ENCODE measurements at places on chromosomes 6 and 20. TPM values are rescaled to one million over a fixed set of nuclear protein-coding genes. Genes with fewer than 3 reads are reported as not detected.

Gene ARMH2
- total RNA-seq = 0.68 TPM

Gene HCRTR2
- total RNA-seq = not detected

Gene PYGB
- total RNA-seq = 57.5 TPM

Gene SIRPD
- total RNA-seq = 1.5 TPM

Gene SEL1L2
- total RNA-seq = not detected

Gene SPATS1
- 1.8 TPM for total RNA-seq

Gene RAET1E
- total RNA-seq = not detected

Gene CRISP2
- 0.83 TPM for total RNA-seq

Gene FAM209B
- total RNA-seq = 0.59 TPM

Gene JPH2
- total RNA-seq = 4.6 TPM

Gene TAGAP
- total RNA-seq = 17.1 TPM

Gene BEND6
- 0.32 TPM for total RNA-seq

Data from lower lobe of right lung (tissue), 2 donors.